Type B pancreatic cell (in vitro differentiated cells): ENCODE measurements at places on chromosomes 6 and 20. TPM values are rescaled to one million over a fixed set of nuclear protein-coding genes. Genes with fewer than 3 reads are reported as not detected.
A peak's percentile ranks its signal among the peaks of the same experiment; 100 is the strongest.

DNA sequence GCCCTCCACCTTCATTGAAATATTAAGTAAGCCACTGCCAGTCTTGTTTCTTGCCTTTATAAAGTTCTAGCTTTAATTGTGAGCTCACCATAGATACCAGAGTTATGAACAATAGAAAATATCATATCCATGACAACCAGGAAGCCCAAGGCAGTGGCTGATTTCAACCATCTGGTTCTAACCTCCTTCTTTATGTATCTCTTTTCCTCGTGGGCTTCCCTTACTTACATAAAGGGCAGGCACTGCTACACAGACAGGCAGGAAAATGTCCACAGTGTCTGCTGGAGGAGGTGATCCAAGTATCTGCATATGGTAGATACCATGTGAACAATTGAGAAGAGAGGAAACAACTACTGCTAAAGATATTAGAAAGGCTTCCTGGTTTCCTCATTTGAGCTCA is 65.2 kb upstream of the PRND start:
- DNase-seq: no peak
- H3K4me1 ChIP-seq: no peaks in the 10 kb centered on the region
- no peak overlapping the region for H3K27ac ChIP-seq
- H3K27me3 ChIP-seq: peaks cover 17% of the 10 kb centered on the region
- H3K4me3 ChIP-seq: no peak overlapping the region

GRCh38 chr20:24915440-24915839 is 33.6 kb upstream of the CST7 start:
- peaks cover 10% of the 10 kb centered on the region for H3K4me1 ChIP-seq
- peaks cover 18% of the 10 kb centered on the region for H3K27me3 ChIP-seq
- no peak overlapping the region for H3K4me3 ChIP-seq
- no peaks in the 10 kb centered on the region for H3K36me3 ChIP-seq
- peak; percentile 48 for DNase-seq

SYS1 gene
- 29.2 and 47.4 TPM in 2 replicates for total RNA-seq

BPIFB2 gene
- total RNA-seq: 0.22 TPM in 1 of 2 replicates, not detected in the other

GRCh38 chr6:37008484-37009465 is 3.3 kb downstream of the FGD2 start:
- no peak for DNase-seq
- no peak overlapping the region for H3K4me3 ChIP-seq
- no peak overlapping the region for H3K27ac ChIP-seq

- H3K4me1 ChIP-seq: no peaks in the 10 kb centered on the region
- H3K27ac ChIP-seq: no peak overlapping the region
- H3K36me3 ChIP-seq: peaks cover 17% of the 10 kb centered on the region
- no peaks in the 10 kb centered on the region for H3K27me3 ChIP-seq
- no peak for DNase-seq
- no peak overlapping the region for H3K4me3 ChIP-seq
Measured at GRCh38 chr6:111184827-111185532, 97.7 kb downstream of the SLC16A10 start.

DNA sequence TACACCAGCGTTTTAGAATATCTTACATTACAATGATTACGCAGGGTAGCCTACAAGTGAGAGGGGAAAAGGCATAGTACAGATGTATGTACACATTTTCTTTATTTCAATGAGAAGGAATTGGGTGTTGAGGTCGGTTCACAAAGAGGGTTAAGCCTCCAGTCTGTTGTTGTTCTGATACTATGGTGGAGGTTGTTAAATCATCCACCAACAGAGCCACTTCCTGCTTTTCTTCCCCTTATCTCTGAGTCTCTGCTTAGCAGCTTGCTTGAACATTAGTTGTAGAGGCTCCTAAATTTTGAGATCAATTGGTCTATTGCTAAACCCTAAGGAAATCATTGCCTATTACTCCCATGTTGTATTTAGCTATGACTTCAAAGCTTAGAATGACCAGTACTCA is 7.3 kb downstream of the RGS17 start:
- H3K4me1 ChIP-seq: no peaks in the 10 kb centered on the region
- H3K4me3 ChIP-seq: no peak overlapping the region
- DNase-seq: no peak
- H3K36me3 ChIP-seq: no peaks in the 10 kb centered on the region
